ENCODE measurements at places on chromosomes 11 and 22.

DNA sequence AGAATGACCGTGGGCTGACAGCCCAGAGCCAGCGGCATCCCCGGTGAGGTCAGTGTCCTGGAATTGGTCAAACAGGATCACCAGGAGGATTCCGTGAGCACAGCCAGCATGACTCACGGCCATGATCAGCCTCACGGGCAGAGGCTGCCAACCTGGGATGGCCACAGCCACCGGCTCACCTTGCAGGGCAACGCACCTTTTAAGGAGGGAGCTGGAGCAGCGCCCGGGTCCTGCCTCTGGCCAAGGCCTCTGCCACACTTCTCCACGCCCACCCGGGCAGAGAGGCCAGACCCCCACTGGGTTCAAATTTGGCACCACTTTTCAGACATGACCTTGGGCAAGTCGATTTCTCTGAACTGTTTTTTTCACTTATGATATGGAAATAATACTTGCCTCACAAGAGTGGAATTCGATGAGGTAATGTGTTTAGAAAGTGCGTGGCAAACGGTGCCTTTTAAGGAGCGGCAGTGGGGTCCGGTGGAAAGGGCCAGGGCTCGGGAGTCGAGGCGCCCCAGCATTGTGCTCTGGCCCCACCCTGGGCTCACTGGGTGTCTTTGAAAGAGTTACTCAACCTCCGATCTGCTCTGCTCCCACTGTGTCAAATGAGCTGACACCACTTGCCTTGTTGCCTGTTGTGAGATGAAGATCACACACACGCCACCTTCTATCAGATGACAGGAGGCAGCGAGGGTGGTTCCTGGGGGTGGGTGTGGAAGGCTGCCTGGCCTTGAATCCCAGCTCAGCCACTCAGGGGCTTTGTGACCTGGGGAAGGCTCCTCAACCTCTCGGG, 16.0 kb downstream of the TXN2 start:
- no peak for DNase-seq

- DNase-seq = no peak
Observed at GRCh38 chr22:50208430-50208938, 7.7 kb downstream of the SELENOO start.

- no peak for DNase-seq
Observed at GRCh38 chr11:1120532-1121330, 37.0 kb upstream of the MUC5AC start.

GRCh38 chr11:33742249-33742851, 6.1 kb upstream of the CD59 start:
- DNase-seq = no peak

- DNase-seq = no peak
Observed at GRCh38 chr11:85517272-85517671, 109.9 kb downstream of the DLG2 start.

DNA sequence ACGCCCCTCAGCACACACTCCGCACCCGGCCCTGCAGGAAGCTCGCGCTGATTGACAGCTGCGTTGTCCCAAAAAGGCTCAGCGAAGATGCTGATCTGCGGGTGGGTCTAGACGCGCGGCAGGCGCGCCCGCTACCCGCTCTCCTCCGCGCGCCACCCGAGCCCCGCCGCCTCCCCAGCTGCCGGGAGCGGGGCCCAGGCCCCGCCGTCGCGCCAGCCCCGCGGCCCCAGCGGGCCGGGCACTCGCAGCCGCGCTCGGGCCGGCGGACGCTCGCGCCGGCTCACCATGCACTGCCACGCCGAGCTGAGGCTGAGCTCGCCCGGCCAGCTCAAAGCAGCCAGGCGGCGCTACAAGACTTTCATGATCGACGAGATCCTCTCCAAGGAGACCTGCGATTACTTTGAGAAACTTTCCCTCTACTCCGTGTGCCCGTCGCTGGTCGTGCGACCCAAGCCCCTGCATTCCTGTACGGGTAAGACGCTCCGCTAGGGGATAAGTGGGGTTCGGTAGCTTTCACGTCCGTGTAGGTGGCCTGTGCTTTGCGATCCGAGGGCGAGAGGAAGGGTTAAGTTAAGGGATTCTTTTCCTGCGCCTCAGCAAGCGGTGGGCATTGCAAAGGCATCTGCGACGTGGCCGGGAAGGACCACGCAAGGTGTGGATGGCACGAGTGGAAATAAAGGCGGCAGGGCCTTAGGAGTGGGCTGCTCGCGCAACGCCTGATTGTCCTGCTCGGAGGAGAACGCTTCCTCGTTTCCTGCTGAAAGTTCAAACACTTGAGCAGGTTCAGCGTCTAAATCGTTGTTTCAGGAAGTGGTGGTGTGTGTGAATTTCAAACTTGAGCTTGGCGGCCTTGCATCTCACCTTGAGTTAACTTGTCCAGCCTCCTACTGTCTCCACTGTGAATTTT, at the start of gene BARX2:
TSS of gene BARX2 (plus strand) at position 98 of the 907 bp plus-strand sequence. CDS start at position 286, 188 bp downstream.
- DNase-seq = peak; percentile 37

DNA sequence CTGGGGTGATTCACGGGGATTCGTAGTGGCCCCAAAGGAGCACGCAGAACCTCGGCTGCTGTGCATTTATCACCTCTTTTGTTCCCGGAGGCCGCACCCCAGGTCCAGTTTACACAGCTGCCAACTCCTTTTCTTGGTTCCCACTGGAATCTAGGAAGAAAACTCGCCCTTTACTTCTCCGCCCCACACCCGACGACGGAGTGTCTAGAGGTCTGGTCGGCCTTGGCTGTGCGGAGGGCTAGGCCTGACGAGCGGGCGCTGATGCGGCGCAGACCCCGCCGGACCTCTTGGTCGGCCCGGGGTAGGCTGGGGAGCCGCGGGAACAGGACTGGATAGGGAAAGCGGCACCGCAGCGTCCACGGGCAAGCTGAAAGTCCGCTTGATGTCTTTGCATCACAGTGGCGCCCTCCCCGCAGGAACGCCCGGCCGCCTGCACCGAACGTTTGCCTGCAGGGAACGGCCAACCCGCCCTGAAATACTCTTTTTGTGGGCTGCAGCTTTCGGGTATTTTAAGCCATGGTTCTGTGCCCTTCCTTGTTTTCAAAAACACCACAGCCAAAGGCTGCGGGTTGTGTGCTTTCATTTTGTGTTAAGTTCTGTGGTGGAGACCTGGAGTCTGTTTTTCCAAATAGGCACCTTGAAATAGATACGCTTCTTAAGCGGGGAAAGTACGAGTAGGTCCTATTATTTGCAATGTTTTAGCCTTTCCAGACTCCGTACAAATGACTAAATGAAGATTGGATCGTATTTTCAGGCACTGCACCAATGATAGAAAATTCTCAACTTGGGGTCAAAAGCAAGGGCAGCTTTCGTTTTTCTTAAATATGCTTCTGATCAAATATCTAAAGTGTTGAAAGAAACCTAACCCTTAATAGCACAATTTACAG, 829 bp upstream of the ZBED5 start:
- peak; percentile 4 for DNase-seq

Measured in stimulated activated CD4-positive, alpha-beta T cell treated with anti-CD3 and anti-CD28 coated beads, TNF-alpha, amount 100 ng/mL, for 24 hours (primary cell).